ENCODE measurements at places on chromosomes 2 and 18. TPM values are rescaled to one million over a fixed set of nuclear protein-coding genes. Genes with fewer than 3 reads are reported as not detected.

GRCh38 chr2:215137741-215138340, 585 bp downstream of the ABCA12 start:
- peak; percentile 69 for DNase-seq

The FRZB gene
- 0.98 TPM for total RNA-seq

The MDH1 gene
- 343 TPM for total RNA-seq

- DNase-seq = no peak
Measured at GRCh38 chr2:181851726-181852125, 39.8 kb upstream of the ITPRID2 start.

The CYP20A1 gene
- total RNA-seq = 31.4 TPM

DNA sequence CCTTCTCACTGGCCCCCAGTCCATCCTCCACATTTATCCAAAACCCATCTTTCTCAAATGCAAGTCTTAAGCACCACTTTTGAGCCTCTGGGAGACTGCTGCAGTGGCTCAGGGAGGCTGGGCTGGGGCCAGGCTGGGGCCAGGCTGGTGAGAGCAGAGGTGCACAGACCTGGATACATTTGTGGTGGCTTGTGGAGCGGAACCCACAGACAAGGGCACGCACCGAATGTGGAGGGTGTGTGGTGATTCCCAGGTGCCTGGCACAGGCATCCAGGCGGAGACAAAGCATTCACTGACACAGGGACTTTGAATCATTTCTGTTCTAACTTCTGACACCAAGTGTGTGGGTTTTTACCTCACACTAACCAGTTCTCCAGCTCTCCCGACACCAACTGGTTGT, 42.2 kb upstream of the MGAT4A start:
- DNase-seq = no peak

DNA sequence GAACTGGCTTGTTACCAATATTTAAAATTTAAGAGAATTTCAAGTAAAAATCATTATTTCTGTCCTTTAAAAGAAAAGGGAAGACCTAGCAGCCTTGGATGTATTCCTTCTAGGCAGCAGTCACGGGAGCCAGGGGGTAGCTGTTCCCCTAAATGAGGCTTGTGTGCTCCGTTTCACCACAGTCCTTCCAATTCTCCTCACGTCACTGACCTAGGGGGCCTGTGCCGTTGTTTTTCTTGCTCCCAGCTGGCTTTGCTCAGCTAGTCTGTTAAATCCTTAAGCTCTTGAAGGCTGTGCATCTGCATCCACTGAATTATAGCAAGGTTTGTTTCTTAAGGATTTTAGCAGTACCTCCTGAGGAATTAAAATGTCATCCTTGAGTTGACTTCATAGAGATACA, 9.9 kb downstream of the KLHL23 start:
- DNase-seq = no peak
